ENCODE measurements at places on chromosomes 2 and 18.
A peak's percentile ranks its signal among the peaks of the same experiment; 100 is the strongest.

- no peak for DNase-seq
Observed at GRCh38 chr18:7657050-7657449, 89.9 kb downstream of the PTPRM start.

GRCh38 chr18:58542426-58543159, 86.3 kb downstream of the ALPK2 start:
- no peak for DNase-seq

GRCh38 chr2:62597323-62597722, 91.3 kb upstream of the TMEM17 start:
- DNase-seq = no peak

GRCh38 chr2:162327806-162328205, 9.3 kb upstream of the IFIH1 start:
- DNase-seq = no peak

GRCh38 chr18:45379903-45380302, 235.4 kb upstream of the SLC14A2 start:
- DNase-seq = no peak

- no peak for DNase-seq
Observed at GRCh38 chr18:73235491-73235890, 367.7 kb upstream of the NETO1 start.

DNA sequence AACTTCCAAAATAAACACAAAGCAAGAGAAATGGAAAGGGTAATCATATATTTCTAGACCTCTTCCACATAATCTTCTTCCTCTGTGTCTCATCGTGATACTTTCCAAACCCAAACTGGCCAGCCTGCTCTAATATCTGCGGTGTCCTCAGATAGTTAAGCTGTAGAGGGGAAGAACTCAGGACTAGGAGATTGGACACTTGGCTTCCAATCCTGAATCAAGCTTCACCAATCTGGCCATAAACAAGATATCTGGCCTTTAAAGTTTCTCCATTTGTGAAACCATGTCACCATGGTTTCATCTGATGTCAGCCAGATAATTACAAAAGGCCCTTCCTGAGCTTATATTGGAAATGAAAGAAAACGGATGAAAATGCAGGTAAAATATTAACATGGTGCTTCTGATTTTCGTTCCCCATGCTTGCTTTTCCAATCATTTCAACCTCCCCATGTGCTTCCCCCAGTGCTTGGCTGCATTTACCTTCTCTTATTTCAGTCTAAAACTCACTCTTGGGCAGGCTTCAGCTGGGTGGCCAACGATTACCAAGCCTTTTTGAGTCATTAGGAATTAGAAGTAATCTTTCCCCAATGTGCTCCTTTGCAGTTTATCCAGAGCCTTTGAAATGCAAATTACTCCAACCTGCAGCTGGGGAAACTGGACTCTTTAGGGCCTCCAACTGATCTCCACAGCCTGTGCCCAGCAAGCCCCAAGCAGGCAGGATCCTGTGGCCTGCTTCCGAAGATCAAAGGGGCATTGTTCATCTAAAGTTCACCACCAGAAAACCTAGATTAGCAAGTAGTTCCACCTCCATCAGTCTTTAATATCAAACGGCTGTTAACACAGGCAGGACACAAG, 44.5 kb upstream of the MYCN start:
- DNase-seq = no peak

DNA sequence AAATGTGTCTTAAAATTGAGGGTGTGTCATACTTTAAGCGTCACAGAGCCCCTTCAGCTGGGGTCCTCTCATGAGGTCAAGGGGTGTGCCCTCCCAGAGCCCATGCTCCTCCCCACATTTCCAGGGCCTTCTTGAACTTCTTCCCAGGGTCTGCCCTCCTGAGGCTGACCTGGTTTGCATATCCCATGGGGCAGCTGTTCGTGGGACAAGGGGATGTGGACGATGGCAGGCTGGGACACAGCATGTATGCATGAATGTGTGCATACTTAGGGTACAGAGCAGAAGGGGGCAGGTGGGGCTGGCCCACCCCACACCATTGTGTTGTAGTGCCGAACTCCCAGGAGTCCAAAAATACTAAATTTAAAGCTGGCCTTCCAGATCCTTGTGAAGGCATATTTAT, 46.2 kb upstream of the TAF1B start:
- DNase-seq = no peak

DNA sequence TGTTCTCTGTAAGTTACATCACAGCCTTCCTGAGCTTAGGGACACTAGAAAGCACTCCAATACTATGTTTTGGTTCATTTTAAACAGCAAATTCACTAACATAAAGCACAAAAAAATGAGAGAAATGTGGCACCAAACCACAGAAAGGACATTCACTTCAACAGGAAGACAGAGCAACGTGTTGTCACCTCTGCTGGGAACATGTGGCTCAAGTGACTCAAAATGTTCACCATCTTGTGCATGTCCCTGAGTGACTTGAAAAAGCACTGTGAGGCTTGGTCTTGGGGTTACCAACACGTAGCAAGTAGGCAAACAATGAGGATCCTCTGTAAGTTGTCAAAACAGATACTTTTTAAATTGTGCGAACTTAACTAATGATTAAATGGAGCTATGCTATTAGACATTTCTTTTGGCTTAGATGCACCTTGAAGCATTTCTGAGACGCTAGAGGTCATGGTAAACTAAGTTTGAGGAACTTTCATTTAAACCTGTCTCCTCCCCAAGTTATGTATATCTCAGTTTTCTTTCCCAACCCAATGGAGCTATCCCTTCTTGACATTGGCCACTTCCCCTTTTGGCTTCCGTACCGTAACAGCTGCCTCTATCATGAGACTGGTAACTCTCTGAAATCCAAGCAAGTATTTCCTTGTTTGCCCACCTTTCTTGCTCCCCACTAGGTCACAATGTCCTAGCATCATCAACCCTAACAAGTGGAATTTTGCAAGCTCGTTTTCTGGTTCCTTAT, 14.0 kb upstream of the ST6GAL2 start:
- peak; percentile 83 for DNase-seq
